ENCODE measurements at places on chromosomes 1 and 21. TPM values are rescaled to one million over a fixed set of nuclear protein-coding genes. Genes with fewer than 3 reads are reported as not detected.

FGR gene
- total RNA-seq: not detected

TAL1 gene
- total RNA-seq: not detected

RGS2 gene
- total RNA-seq: 26.9 TPM

FAM72C gene
- 0.29 TPM for total RNA-seq

KRTAP19-2 gene
- total RNA-seq: not detected

NEXN gene
- total RNA-seq: 1.7 TPM

TDRD10 gene
- not detected for total RNA-seq

PLPPR5 gene
- total RNA-seq: 0.20 TPM

F13B gene
- total RNA-seq: not detected

OR2W3 gene
- not detected for total RNA-seq

CLIC6 gene
- not detected for total RNA-seq

PGLYRP3 gene
- total RNA-seq: not detected

LRRC3 gene
- 1.6 TPM for total RNA-seq

C1orf185 gene
- not detected for total RNA-seq

FAM163A gene
- not detected for total RNA-seq

MNDA gene
- not detected for total RNA-seq

MEGF6 gene
- 6.3 TPM for total RNA-seq

MARK1 gene
- 3.7 TPM for total RNA-seq

RNF186 gene
- total RNA-seq: not detected

OR2L3 gene
- not detected for total RNA-seq

CEP350 gene
- total RNA-seq: 33.3 TPM

OR2L8 gene
- total RNA-seq: not detected

RGS4 gene
- 24.1 TPM for total RNA-seq

GREM2 gene
- total RNA-seq: not detected

GBP7 gene
- not detected for total RNA-seq

FMO2 gene
- under 0.01 TPM for total RNA-seq

ZMPSTE24 gene
- 61.9 TPM for total RNA-seq

HAO2 gene
- not detected for total RNA-seq

PLCH2 gene
- 0.12 TPM for total RNA-seq

HCN3 gene
- total RNA-seq: 0.36 TPM

PAX7 gene
- total RNA-seq: not detected

RBM11 gene
- not detected for total RNA-seq

FAM229A gene
- total RNA-seq: 0.84 TPM

NR5A2 gene
- 0.29 TPM for total RNA-seq

ZFP69 gene
- total RNA-seq: 4.9 TPM

CR1L gene
- total RNA-seq: not detected

RHBG gene
- not detected for total RNA-seq

FHAD1 gene
- 6.8 TPM for total RNA-seq

LCK gene
- total RNA-seq: not detected

RGS13 gene
- 0.20 TPM for total RNA-seq

BEND5 gene
- 1.6 TPM for total RNA-seq

RAB25 gene
- not detected for total RNA-seq

FCRL5 gene
- total RNA-seq: not detected

RGS1 gene
- total RNA-seq: 62.4 TPM

GPR25 gene
- not detected for total RNA-seq

S100A7A gene
- total RNA-seq: not detected

GJA9 gene
- total RNA-seq: not detected

RIPPLY3 gene
- total RNA-seq: not detected

LDLRAD2 gene
- not detected for total RNA-seq

MMEL1 gene
- 2.8 TPM for total RNA-seq

CFAP107 gene
- total RNA-seq: not detected

SLC9C2 gene
- total RNA-seq: not detected

NUF2 gene
- 102 TPM for total RNA-seq

CFHR5 gene
- not detected for total RNA-seq

LRRC38 gene
- total RNA-seq: not detected

HSD17B7 gene
- total RNA-seq: 13.3 TPM

Measured in RPMI7951 (cell line).